RCC 7860 (cell line): ENCODE measurements at places on chromosomes 7 and 10.

GRCh38 chr7:130063036-130063435 is 7.3 kb upstream of the KLHDC10 start:
- DNase-seq = no peak

- no peak for DNase-seq
Observed at GRCh38 chr10:110634527-110635209, 9.5 kb upstream of the RBM20 start.

DNA sequence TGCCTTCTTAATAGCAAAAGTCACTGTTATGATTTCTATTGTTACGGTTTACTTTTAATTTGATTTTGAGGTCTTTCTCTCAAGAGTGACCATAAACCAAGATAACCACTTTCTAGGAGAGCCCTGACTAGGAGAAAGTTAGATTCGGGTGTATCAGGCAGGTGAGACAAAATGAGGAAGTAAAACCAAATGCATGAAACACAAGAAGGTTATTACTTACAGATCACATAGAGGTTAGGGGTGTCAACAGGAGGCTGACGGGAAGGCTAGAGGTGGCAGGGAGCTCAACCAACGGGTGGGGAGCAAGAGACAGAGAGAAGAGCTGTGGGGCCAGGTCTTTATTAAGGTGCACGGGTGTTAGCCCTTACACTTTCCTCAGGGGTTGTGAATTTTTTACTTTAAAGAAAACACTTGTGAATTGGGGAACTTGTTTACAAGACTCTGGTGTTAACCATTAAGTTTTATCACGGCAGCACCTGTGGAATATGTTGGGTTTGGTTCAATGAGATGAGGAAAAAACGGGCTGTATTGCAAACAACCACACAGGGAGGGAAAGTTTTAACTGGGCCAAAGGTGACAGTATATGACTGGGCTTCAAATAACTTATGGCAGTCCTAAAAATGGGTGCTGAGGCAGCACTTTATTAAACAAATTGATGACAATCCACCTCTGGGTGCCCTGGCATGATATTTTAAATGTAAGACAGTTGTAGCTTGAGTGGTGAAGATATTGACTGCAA is 154.9 kb downstream of the SDHAF3 start:
- no peak for DNase-seq

DNA sequence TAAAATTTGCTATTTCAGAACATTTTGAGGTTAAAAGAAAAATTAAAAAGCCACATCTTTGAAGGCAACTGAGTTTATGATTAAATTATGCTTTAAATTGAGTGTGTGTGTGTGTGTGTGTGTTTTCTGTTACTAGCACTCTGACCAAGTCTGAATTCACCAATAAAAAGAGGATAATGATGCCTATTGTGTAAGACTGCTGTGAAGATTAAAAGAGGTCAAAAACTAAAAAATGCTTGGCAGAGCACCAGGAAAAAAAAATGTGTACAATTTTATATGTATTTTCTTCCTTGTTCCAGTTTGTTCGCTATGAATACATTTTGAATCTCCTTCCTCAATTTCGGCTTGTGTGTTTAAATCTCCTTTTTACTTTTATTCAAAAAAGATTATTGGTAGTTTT is 316.6 kb upstream of the MAGI2 start:
- DNase-seq = no peak

DNA sequence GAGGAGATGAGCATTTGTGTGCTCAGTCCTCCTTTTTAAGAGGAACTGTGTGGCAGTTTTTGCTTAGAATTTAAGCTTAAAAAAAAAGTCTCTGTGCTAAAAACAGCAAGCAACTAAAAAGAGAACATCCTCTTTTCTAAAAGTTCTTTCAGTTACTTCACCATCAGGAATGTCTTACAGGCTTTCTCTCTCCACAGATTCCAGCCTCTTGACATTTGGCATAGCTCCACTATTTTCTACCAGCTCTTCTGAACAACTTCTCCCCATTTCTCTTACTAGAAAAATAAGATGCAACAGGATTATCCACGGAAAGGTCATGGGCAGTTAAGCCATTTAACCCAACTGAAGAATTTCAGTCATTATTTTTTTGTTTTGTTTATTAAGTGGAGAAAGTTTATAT is 13.2 kb downstream of the PCLO start:
- no peak for DNase-seq

- DNase-seq = no peak
Observed at GRCh38 chr7:20513341-20513740, 102.1 kb upstream of the ABCB5 start.

GRCh38 chr10:18455086-18455884 is 196.1 kb downstream of the NSUN6 start:
- no peak for DNase-seq

DNA sequence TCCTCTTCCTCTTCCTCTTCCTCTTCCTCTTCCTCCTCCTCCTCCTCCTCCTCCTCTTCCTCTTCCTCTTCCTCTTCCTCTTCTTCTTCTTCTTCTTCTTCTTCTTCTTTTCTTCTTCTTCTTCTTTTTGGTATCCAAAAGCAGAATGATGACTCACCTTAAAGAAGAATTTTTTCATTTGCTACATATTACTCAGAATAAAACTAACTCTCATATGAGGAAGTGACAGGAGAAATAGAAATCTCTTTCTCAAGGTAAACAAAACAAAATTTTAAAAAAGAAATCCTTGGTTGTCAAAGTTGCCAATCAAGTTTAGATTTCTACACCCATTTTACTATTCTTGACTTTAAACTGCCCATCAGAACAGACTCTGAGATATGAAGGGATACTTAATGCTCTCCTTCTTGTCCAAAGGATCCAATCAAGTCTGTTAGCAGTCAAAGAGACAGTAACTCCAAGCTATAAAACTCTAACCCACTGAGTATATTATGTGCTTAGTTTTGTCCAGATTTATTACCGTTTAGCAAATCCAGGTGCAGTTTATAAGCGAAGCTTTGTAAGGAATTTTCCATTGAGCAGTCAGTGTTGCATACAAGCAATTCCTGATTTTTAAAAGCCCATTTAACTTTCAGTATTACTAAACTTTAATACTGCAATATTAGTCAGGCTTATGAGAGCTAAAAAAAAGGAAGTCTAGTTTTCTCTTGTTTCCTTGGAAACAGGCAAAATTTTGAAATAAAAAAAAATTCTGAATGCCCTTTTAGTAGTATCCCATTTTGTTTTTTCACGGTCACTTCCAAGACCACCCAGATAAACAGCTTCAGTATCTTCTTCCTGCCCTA is 43.1 kb upstream of the SNX13 start:
- no peak for DNase-seq
